Uterus (tissue), 4 donors: ENCODE measurements at places on chromosomes 5 and 9. TPM values are rescaled to one million over a fixed set of nuclear protein-coding genes. Genes with fewer than 3 reads are reported as not detected.

Gene RNF20
- 48.3 TPM for total RNA-seq

Gene IFNA21
- total RNA-seq = not detected

Gene FOXI1
- not detected for total RNA-seq

Gene PCDHB12
- total RNA-seq = 0.88 TPM

Gene VDAC1
- total RNA-seq = 19.4 TPM

Gene STC2
- 3.4 TPM for total RNA-seq

Gene NTNG2
- 1.4 TPM for total RNA-seq
